ENCODE measurements at places on chromosomes 16 and 17.

DNA sequence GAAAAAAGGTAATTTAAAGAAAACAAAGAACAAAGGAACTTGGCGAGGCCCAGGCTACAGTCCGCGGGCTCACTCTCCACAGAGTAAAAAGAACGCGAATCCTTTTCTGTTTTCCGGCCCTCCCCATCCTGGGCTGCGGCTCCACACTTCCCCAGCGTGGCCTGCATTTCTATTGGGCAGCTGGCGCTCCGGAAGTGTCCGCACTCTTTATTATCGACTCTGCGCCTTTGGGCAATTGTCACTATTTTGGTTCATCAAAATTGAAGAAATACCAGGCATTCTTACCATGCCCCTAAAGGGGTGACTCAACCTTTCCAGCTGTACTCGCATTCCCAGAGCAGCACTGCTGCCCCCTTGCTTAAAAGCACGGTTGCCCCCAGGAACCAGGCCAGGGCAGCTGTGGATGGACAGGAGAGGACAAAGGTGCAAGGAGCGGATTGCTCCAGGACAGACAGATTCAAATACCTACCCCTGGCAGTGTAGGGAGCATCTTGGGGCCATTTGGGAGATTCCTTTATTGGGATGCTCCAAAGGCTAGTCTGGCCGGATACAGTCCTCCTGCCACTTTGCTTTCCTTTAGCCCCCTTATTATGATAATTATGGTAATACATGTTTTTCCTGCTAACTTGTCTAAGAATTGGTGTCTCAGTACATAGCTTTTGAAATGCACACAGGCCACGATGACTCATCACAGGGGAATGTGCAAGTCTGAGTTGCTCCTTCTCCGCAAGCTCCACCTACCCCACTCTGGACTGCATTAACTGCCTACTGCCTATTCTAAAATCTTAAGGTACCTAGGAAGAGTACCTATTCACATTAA lies 985 bp upstream of the SLFN12 start:
- DNase-seq: peak; percentile 48

DNA sequence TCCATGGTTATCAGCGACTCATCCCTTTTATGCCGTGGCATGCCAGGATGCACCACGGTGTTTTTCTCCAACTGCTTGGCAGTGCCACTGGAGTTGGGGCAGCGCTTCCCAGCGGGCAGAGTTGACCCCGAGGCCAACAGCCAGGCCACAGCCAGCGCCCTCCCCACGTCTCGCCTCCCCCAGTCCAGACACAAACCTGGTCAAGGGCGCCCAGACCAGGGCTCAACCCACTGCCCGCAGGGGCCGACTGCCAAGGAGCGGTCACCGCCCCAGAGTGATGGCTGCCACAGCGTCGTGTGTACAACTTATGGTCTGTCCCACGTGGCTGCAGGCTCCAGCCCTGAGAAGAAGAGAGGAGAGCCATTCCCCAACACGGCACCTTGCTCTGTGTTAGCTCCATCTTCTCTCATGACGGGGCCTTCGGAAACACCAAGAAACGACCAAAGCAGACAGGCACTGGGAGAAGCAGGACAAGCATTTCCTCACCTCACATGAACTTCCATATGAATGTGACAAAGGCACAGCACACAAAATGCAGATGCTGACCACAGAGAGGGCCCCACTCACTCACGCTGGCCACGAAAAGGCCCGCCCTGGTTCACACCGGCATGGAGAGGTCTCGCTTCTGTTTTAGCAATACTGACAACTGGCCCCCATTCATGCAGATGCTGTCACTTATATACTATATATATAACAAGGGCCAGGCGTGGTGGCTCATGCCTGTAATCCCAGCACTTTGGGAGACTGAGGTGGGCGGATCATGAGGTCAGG lies 27.0 kb downstream of the AXIN1 start:
- DNase-seq: no peak

GRCh38 chr17:2207815-2208515 lies 95.6 kb downstream of the SMG6 start:
- DNase-seq: no peak

DNA sequence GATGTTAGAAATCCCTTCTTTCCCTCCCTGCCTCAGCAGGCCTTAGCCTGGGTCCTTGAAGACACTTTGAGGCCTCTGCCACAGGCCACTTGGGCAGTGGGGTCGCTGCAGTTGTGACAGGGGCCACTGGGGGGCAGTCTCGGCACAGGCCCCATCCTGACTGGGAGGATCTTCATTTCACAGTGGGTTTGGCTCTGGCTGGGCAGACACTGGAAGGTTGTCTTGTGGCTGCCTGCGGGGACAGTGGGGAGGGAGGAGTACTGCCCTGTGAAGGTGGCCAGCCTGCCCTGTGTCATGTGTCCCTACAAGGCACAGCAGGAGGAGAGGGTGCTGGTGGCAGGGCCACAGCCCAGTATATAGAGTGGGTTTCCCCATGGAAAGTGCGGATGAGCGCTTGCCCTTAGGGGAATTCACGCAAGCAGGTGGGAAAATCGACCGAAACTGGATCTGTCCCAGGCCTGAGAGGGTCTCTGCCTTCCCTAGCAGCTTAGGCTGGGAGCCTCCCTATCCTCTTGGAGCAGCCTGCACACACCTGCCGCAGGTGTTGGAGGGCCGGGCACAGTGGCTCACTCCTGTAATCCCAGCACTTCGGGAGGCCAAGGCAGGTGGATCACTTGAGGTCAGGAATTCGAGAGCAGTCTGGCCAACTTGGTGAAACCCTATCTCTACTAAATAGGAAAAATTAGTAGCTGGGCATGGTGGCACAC lies 28.8 kb downstream of the GINS2 start:
- peak; percentile 32 for DNase-seq

DNA sequence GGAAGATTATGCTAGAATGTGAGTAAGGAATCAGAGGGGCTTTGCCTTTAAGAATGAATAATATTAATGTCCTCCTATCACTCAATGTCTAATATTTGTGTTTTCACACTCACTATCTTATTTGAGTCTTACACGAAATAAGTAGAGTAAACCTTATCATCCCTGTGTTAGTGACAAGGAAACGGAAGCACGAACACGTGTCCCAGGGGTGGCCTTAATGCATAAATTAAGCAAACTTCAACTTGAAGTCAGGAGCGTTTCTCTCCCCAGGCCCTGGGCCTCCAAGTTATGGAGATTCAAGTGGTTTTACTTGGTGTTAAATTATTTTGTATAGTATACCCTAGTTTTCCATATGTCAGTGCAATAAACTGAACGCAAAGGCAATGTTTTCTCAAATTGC lies 96.0 kb downstream of the WDR59 start:
- no peak for DNase-seq

DNA sequence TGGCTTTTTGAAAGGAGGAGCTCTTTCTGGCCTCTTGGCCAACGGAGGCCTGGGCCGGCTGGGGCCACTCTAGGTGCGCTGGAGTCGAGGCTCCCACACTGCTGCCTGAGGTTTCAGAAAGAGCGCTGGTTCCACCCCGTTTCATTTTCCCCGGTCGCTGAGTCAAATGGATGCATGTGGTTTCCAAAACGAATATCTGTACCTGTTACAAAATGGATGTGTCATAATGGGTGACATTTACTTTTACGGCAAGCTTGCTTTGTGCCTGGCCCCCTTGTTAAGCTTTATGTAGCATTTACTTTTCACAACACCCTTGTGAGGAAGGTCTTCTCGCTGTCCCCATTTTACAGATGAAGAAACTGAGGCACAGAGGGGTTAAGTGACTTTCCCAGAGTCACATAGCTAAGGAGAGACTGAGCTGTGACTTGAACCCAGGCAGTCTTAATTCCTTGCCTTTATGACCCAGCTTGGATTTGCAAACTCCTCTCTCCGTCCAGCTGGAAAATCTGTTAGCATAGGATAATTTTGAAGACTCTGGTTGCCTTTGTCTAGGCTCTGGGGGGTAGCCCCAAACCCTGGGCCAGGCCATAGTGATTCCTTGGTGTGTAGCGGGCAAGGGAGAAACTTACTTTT lies 10.6 kb downstream of the KSR1 start:
- DNase-seq: peak; percentile 23

DNA sequence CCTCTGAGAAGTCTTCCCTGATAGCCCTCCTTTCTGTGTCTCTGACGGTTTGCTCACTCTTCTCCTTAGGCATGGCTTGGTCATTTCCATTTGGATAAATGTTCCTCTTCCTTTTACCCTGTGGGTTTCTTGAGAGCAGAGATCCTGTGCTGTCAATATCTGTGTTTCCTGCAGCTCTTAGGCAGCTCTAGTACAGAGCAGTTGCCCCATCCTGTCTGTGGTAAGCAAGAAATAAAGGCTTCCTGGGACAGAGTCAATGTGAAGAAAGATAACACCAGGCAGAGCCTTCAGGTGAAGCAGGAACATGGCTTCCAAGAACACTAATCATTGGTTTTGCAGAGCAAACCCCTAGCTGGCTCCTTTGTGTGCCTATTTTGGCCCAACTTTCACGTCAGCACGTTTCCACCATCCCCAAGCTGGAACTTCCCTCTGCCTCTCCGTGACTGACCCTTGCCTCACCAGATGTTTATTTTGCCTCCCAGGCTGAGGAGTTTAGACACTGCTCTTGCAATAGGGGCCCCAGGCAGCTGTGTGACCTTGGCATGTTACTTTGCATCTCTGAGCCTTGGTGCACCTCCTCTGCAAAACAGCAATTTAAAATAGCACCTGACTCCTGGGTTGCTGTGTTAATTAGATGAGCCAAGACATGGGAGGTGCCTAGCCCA lies 49.6 kb upstream of the SIAH1 start:
- no peak for DNase-seq

GRCh38 chr17:5237541-5238016 lies 2.9 kb upstream of the SCIMP start:
- DNase-seq: no peak

DNA sequence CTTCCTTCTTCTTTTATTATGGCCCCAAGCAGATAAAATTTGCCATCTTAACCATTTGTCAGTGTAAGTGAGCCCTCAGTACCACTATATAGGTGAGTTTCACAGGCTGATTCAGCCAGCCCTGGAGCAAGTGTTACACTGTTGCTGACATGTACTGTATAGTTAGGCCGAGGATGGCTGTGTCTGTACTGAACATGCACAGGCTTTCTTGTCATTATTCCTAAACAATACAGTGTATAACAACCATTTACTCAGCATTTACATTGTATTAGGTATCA lies 53.7 kb downstream of the AMFR start:
- no peak for DNase-seq

DNA sequence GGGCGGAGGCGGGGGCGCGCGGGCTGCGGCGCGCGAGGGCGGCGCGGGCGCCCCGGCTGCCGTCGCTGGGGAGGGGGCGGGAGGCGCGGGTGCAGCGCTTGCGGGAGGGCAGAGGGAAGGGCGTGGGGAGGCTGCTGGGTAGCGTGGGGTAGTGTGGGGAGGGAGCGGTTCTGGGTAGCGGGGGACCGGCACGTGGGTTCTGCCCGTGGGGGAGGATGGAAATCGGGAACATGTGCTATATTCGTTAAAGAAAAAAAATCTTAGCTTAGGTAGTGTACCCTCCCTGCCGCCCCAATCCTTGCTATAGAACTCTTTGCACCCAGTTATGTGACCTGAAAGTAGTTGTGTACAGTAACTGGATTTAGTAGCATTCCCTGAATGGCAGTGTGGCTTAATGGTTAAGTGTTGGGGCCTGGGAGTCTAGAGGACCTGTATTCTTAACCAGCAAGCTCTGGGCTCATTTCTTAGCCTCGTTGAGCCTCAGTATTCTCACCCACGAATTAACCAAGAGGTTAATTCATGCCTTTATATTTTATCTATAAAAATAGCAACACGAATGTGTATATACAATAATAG lies 646 bp downstream of the RABEP1 start:
- no peak for DNase-seq

DNA sequence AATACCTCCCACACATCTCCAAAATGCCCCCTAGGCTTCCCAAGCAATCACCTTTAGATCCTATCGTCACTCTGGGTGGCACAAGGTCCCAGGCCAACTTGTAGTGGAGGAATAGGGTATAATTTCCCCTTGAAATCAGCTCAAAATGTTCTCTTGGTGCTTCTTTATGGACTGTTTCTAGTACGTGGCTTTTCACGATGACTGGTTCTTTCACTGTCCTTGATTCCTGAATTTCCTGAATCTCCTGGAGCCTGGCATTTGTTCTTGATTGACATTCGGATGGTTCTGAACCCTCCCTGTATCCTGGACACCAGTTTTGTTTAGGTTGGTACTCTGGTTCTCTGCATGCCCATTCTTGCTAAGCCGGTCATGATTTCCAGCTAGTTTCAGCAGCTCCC lies 6.9 kb upstream of the VPS53 start:
- DNase-seq: no peak

DNA sequence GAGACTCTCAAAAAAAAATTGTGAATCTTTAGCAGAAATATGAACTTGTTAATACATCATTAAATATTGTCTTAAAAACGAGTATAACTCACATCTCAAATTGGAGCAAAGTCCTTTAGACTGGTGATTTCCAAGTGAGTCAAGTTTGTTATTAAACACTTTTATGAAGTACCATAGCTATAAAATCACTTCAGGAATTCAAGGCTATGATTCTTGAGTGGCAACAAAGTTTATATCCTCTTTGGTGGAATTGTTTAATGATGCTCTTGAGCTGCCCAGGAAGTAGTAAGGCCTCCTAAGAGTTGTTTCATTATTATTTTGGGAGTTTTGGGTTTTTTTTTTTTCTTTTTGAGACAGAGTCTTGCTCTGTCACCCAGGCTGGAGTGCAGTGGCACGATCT lies 16.7 kb upstream of the BLMH start:
- DNase-seq: no peak

GRCh38 chr17:56297184-56297583 lies 143.9 kb downstream of the ANKFN1 start:
- DNase-seq: no peak

GRCh38 chr17:49358641-49359247 lies 3.3 kb downstream of the ZNF652 start:
- no peak for DNase-seq

DNA sequence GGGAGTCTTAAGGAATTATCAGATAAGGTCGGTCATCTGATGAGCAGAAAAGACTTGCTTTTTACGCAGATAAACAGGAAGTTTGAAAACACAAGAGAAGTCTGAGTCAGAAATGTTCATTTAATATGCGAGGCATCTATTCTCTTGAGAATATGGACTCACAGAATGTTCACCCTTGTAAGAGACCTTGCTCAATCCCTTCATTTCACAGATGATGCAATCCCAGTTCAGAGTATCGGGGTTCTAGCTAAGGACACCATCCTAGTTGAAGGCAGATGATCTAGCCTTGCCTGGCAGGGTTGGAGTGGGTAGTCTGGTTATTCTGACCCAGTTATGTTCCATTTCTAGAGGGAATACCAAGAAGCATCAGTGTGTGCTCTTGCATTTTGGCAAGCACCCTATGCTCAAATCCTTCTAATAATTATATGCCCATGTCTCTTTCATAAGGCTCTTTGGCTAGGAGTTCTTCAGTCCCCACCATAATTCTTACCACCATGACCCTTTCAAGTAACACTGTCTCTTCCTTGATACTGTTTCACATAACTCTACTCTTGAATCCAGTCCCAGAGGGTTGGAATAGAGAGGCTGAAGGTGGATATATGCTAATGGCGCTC lies 42.5 kb downstream of the YPEL2 start:
- DNase-seq: no peak

GRCh38 chr16:10240854-10241613 lies 58.8 kb upstream of the GRIN2A start:
- DNase-seq: no peak

DNA sequence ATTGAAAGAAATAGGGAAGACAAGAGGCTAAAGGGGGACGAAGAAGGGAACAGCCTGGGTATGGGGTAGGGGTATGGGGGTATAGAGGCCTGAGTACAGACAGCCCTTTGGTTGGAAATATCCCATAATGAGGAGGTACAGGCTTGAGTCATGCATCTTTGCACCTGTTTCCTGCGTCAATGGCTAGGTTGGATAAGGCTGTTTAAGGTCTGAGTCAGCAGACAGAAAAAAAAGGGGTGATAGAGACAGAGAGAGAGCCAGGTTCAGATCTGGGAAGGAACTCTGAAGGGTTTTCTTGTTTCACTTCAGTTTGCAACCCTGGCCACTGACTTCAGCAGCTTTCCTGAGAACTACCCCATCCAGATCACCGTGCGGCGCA lies 8.5 kb downstream of the FNDC8 start:
- DNase-seq: no peak
